ENCODE measurements at places on chromosomes 11 and 22.

DNA sequence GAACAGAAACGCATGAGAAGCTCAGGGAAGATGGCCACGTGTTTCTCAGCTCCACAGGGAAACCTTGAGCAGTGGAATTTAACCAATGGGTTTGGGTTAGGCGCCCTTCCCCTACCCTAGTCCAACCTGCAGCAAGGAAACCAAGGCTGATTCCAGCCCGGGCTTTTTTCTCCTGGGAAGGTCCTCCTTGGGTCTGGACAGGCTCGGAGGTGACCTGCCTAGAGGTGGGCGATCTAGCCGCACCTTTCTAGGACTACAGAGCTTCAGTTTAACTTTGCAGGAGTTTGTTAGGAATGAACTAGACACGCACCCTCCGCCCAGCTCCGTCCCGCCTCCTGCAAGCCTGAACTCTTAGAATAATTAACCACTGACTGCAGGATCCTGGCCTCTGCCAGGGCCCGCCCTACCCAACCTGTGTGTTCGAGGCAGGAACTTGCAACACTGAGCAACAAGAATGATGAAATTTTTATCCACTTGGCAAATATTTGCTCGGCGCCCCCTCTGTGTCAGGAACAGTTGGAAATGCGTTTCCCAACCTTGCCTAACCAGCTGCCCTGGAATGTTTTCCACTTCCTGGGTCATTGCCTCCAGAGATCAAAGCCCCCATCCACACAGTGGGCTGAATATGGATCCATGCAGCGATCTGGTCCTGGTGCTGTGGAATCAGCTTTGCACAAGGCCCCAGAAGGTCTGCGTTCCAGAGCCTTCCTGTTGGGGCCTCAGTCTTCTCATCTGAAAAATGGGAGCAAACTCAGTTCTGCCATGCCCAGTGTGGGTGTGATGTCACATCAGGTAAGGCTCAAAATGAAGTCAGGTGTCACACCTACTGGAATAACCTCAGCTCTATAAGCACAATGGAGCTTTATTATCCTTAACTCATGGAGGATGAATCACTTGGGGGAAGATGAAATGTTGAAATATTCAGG, 13.3 kb downstream of the MPST start:
- peak; percentile 39 for DNase-seq

DNA sequence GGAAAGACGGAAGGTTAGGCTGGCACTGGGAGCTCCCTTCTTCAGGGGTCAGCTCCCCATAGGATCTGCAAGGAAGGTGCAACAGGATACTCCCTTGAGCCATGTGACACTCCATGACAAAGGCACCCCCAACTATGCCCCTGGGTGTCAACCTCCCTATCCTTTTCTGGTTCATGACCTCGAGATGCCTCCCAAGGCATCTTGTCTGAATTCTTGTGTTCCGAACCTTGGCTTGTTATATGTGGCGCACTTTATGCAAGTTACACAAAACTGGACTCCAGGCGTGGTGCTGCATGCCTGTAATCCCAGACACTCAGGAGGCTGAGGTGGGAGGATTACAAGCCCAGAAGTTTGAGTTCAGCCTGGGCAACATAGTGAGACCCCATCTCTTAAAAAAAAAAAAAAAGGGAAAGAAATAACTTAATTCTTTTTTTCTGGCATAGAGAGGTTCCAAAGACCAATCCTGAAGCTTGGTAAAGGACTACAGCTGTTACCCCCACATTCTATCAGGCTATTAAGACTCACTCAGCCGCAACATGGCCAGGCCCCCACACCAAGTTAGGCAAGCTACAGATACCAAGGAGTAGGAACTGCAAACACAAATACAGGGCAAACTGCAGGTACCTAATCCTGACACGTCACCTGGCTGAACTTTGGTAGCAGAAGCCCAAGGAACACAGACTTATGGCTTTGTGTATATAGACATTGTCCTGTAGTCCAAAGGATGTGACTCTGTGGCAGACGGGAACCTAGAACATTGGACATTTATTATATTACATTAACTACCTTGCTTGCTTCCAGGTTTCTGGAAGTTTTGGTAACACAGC, 1.4 kb downstream of the C11orf24 start:
- DNase-seq: no peak

DNA sequence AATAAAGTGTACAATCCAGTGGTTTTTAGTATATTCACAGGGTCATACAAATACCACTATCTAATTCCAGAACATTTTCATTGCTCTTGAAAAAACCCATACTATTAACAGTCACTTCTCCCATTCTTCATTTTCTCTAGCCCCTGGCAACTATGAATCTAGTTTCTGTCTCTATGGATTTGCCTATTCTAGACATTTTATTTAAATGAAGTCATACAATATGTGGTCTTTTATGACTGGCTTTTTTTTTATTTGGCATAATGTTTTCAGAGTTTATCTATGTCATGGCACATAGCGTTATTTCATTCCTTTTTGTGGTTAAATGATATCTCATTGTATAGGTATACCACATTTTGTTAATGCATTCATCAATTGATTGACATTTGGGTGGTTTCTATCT, 59.4 kb downstream of the KDM2A start:
- no peak for DNase-seq

GRCh38 chr11:37496201-37496600, 898.2 kb upstream of the RAG2 start:
- no peak for DNase-seq

DNA sequence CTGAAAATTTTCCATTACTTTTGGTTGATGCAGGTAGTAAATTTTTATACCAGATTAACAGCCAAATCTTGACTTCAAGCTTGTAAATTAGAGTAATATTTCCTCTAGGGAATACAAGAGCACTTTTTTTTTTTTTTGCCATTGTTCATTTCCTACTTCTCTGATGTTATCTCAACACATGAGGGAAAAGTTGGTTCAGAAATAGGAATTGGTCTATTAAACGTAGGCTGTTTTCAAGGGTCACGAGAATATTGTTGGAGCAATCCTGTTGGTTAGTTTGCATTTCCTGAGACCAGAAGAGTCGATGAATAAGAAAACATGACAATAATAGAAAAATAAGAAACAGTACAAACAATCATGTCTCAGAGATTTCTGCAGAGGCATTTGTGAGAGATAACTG, 453.9 kb upstream of the CCDC179 start:
- no peak for DNase-seq

DNA sequence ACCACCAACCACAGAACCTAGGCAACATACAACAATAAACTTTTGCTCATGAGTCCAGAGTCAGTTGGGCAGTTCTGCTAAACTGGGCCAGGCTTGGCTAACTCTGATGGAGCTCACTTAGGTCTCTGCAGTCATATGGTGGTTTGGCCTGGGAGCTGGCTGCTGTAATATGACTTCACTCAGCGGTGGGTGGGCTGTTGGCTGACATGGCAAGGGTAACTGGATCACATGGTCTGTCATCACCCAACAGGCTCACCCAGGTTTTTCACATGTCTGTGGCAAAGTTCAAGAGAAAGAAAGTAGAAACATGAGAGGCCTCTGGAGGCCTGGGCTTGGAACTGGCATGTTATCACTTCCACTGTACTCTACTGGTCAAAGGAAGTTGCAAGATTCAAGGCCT, 43.2 kb upstream of the CLMP start:
- peak; percentile 33 for DNase-seq

- DNase-seq: peak; percentile 48
These were observed 2.2 kb upstream of the VWCE start for GRCh38 chr11:61297341-61297740.

DNA sequence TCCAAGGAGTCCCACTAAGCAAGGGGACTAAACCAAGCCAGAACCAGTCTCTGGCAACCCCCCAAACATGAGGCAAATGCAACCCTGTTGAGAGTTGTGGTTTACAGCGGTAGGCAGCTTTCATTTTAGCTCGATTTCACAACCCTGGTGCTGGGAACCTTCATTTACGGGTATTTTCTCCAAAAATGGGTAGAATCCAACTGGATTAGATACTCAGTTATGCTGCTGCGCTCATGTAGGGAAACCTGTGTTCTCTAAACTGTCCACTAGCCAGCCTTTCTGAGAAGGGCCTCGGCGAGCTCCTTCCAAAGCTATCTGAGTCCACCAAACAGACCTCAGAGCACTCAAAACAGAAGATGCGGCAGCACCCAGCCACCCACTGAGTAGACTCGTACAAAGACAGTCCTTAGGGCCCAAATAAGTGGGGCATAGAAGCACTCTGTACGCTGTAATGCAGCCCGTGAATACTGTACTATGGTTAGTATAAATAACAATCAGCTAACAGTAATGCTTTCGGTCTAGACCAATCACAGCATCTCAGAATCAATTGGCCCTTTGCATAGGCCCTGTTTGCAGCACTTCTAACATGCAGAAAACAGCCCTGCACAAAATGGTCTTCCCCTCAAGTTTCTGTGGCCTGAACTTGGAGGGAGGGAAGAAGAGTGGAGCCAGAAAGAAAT, 104.7 kb downstream of the ETS1 start:
- DNase-seq: peak; percentile 26

DNA sequence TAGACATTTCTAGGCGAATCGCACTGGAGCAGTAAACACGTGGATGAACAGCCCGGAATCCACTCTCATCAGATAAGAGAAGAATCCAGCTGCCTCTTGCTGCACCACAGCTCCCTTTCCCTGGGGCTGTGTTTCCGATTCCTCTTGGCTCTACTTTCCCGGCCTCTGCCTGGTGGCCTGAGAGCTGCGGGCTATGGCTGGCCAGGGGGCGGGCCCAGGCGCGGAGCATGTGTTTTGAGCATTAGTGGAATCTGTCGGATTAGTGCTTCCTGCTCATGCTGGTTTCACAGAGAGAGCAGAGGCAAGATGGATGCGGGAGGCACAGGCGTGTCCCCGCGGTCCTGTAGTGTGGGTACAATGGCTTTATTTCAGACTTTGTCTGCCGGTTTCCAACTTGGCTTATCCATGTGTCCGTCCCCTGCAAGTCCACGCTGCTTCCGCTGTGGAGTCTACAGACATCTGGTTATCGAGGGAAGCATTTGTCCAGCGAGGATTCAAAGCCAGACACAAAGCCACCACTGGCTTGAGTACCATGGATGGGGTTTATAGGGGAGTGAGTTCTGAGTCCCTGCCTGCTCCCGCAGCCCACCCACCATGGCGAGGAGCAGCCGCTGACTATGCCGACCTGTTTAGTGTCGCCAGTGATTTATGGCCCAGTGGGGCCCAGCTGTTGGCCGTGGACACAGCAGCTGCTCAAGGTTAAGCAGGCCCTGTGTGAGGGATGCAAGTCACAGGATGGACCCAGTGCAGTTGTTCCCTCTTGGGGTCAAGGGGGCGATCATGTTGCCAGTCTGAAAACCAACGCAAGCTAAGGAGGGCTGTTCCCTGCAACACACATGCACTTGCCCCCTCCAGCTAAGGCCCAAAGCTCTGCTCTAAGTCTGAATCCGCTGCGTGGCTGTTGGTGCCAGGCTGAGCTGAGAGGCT, 43.3 kb upstream of the EP300 start:
- DNase-seq: peak; percentile 77

GRCh38 chr22:26502688-26503561, 9.3 kb downstream of the TFIP11 start:
- peak; percentile 40 for DNase-seq

DNA sequence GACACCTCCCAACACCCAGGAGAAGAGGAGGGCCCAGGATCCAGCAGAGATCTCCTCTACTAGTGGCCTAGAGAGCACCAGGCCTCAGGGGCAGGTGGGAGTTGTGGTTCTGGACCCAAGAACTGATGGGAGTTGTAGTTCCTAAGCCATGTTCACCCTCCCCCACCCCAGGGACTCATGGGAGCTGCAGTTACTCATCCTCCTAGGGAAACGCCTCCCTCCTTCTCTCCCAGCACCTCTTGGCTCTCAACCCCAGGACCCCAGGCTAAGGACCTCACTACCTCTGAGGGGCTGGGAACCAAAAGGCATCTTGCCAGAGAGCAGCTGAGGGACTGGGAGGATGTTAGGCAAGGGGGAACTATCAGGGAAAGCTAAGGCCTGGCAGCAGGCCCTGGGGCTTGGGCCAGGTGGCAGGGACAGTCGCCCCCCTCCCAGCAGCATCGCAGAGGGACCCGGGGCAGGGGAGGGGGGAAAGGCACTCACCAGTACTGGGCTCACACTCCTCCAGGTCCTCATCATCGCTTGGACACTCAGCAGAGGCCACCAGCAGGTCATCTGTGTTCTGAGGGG, 28.9 kb downstream of the SLC22A12 start:
- DNase-seq: peak; percentile 51

GRCh38 chr11:45110562-45110961, 35.9 kb upstream of the PRDM11 start:
- DNase-seq: peak; percentile 74

DNA sequence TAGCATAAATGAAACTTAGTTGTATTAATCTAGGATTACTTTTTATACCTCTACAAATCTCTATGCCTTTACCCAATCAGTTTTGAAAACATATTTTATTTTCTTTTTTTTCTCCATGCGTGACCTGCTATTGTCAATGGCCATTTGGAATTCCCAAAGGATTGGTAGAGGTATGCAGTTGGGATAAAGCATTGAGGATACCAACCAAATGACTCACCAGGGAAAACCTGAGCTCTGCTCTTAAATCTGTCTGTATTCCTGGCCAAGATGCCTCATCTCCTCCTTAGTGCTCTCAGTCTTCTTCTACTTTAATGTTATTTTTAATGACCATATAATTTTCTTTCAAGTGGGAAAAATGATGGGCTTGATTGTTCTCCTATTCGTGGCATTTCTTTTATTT, 61.9 kb downstream of the EHF start:
- no peak for DNase-seq

GRCh38 chr11:102322560-102322959, 5.3 kb downstream of the BIRC3 start:
- no peak for DNase-seq

DNA sequence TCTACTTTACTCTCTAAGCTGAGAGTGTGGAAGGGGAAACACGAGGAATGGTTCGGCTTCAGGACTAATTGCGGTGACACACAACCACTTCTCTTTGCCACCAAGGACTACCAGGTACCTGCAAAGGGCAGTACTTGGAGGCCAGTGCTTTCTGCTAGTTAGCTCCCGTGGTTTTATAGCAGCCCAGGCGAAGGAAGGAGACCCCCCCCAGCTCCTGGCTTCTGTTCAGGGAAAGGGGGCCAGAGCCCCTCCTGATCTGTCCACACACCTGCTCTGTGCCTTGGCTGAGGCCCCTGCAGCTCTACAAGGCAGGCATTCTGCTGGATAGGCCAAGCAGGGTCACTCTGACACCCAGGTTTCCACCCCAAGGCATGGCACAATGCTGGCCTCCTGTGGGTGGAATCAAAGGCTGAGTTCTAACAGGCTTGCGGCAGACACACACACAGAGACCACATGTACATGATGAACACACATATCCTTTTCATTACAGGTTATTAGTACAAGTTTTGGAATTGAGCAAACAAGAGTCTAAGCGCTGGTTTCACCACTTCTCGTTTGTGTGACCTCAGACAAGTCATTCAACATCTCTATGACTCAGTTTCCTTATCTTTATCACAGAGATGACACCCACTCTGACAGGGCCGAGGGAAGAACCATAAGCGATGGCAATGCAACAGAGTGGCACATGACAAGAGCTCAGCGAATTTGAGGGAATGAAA, 7.5 kb downstream of the SERPIND1 start:
- no peak for DNase-seq

DNA sequence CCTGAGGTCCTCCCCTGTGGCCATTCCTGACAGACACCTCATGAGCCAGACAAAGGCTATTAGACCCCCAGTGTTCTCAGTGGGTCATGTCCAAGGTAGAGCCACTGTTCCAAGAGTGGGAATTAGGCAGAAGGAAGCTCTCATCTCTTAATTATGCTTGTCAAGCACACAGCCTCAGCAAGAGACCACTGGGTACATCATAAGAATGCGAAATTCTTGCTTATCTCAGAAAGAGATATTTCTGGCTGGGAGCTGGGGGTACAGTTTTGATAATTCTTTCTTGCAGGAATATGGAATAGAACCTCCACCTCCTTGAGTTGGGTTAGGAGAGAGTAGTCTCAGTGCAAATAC, 1280.0 kb upstream of the CNTN5 start:
- DNase-seq: no peak

GRCh38 chr22:27775758-27776649, 25.6 kb downstream of the MN1 start:
- no peak for DNase-seq
